Activated CD8-positive, alpha-beta T cell treated with anti-CD3 and anti-CD28 coated beads, Interleukin-2, amount 10 ng/mL, durations not matched to agents 7 days and 5 days (primary cell): ENCODE measurements at places on chromosomes 2 and 18.
A peak's percentile ranks its signal among the peaks of the same experiment; 100 is the strongest.

DNA sequence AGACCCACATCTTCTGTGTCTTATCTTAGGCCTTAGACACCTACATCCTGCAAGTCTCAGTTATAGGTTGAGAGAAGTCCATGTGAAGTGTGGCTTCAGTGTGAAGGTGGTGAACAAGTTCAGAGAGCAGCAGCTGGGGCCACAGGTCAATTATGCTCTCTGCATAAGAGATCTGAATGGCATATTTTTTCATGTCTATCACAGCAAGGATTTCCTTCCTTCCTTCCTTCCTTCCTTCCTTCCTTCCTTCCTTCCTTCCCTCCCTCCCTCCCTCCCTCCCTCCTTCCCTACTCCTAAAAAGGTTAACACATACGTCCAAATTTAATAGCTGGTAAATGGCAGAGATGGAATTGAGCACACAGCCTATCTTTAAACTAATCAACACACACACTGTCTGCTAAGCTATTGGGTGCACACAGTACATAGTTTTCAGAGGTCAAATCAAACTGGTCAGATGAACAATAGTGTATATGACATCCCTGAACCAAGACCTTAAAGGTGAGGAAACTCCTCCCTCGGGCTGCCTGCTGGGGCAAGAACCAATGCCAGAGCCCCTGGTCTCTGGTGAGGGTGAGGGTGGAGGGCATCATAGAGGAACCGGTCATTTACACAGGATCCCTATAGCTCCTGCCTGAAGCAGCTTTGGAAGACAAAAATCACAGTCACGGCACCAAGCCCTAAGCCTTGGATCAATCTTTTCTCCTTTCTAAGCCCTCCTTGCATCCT is 240.9 kb downstream of the ICOS start:
- DNase-seq = no peak

DNA sequence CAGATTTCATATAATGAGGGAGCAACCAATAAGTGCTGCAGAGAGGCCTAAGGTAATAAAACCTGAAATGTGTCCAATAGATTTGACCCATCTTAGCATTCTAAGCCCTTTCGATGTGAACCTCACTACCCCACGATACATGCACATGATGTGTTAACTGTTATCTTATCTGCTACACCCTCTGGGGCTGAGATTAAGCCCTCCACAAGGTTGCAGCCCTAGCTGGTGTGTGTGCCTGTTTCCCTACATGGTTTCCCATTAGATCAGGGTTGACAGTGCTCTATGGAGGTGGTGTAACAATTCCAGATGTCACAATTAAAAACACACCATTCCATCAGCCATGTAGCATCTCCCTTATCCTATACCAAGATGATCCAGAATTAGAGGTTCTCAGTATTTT is 68.9 kb upstream of the THSD7B start:
- no peak for DNase-seq

- DNase-seq = no peak
Observed at GRCh38 chr18:26650310-26651268, 102.2 kb upstream of the KCTD1 start.

GRCh38 chr2:8633735-8634313 is 48.0 kb upstream of the ID2 start:
- no peak for DNase-seq

DNA sequence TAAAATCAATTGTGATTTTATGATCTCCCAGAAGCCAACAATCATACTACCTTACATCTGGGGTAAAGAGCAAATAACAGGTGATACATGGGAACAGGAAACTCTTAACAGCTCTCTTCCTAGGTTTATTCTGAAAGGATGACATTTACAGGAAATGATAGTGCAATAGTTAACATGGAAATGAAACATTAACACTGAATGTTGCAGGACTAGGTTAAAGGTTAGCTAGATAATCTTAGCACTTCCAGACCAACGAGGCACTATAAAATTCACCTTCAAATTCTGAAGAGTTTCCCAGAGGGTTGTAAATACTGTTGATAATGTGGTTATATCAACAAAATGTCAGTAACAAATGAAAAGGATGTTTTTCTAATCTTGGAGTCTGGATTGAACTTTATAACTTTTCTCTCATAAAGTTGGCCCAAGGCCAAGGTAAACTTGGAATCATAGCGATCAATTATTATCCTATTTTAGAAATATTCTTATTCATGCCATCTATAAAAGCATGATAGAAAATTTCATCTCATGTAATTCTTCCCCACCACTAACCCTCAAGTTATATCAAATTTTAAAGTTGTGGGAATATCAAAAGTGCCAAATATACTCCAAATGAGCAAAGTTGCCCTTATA is 32.9 kb upstream of the GCG start:
- no peak for DNase-seq

- no peak for DNase-seq
Observed at GRCh38 chr2:218870984-218871344, 9.7 kb upstream of the WNT10A start.

- no peak for DNase-seq
Observed at GRCh38 chr18:8359076-8359475, 250.2 kb upstream of the RAB12 start.

GRCh38 chr2:160731856-160732255 is 238.2 kb upstream of the RBMS1 start:
- no peak for DNase-seq

GRCh38 chr2:143604566-143604959 is 475.3 kb downstream of the ARHGAP15 start:
- DNase-seq = no peak

GRCh38 chr2:235587202-235587601 is 93.4 kb downstream of the AGAP1 start:
- no peak for DNase-seq

GRCh38 chr18:10258836-10259474 is 195.5 kb upstream of the APCDD1 start:
- DNase-seq = no peak

GRCh38 chr2:237662671-237663093 is 35.3 kb downstream of the LRRFIP1 start:
- DNase-seq = peak; percentile 59
